ENCODE measurements at places on chromosomes 6 and 20.

DNA sequence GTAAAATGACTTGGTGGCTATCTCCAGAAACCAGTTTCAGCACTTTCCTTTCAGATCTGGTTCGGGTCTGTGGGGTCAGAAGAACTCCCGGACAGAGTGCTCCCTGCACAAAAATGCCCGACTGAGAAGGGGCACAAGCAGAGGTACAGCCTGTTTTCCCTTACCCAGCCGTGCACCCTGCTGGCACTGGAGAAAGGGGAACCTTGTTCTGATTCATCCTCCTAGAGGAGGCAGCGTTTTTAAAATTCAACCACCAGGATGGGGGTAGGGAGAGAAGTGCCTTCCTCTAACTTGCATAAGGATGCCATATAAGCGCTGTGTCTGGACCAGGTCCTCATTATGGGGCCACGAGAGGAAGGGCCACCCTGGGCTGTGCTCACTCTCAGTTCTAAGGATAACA is 17.6 kb downstream of the RIMS4 start:
- DNase-seq = no peak

DNA sequence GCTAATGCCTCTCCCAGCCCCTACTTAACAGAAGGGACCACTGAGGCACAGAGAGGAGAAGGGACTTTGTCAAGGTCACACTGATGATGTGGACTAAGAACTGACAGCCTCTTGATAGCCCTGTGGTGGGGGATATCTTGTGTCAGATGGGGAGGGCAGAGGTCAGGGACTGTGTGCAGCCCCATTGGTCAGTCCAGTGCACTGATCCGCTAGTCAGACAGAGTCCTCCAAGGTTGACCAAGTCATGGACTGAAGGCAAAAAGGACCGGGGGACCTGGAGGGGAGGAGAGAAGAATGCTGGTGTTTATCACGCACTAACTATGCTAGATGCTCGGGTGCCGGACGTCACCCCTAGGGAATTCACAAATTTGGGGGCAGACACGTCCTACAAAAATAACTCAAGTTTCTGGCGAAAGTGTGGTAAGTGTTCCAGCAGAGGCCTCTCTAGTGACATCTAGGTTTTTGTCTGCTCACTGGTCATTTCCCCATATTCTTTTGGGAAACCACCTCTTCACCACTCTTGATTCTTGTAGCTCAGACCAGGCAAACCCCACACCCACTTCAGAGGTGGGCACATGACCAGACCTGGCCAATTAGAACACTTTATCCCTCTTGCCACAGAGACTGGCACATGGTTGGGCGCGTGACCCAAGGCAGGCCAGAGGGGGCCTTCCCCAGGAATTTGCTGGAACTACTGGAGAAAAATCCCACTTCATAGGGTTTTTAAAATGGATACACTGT is 21.0 kb downstream of the TCF15 start:
- DNase-seq = no peak

- peak; percentile 72 for DNase-seq
Observed at GRCh38 chr6:35496841-35497570, at the start of gene TEAD3. Gene TEAD3 (minus strand): TSS chr6:35497079.

DNA sequence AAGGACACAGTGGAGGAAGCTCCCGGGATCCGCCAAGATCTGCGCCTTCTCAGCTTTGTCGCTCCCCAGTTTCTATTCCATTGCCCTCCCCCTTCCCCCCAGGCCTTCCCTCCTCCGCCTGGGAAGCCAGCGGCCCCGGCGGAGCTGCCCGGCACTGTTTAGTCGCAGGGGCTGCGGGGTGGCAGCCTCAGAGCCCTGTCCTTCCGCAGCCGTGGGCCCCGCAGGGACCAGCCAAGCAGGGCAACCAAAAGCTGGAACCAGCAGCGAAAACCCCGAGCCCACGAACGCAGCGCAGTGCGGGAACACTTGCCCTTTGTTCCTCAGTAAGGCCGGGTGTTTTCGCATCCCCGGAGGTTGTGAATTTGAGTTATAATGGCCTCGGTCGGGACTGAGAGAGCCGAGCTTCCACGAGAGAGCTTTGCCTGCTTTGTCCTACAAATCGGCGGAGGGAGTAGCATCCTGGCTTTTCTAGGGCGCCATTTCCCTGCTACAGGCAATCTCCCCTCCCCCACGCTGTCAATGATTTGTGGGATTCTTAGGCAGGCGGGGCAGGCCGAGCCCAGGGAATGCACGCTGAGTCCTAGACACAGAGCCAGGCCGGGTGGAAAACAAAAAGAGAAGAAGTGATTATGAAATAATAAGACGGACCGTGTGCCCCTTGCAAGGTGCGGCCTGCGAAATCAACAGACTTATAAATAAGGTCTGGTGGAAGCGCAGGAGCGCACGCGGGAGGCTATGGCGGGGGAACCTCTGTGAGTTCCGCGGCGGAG is 4.0 kb upstream of the TUBB2B start:
- peak; percentile 97 for DNase-seq

Measured in DMS53 (cell line).